T-cell (primary cell): ENCODE measurements at places on chromosomes 3 and 15.

GRCh38 chr3:129181819-129182218, 1.9 kb downstream of the CNBP start:
- DNase-seq, result no peak

GRCh38 chr15:56774356-56774755, 41.0 kb upstream of the ZNF280D start:
- no peak for DNase-seq

GRCh38 chr15:59501597-59501996, 63.6 kb downstream of the FAM81A start:
- no peak for DNase-seq

DNA sequence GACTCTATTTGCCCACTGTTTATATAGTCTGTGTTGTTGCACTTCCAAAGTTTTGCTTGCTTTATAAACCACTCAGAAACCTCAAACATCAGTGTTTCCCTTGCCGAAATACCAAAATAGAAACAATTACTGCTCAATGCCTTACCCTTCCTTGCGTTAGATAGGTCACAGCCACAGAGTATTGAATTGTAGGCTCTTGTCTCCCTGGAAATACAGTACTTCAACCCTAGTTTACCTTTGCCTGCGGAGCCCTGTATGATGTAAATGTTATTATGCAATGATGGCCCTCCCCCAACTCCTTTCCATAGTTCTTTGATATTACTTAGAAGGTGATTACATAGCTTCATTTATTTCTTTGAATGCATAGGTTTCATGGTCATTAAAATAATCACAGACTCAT, 44.2 kb downstream of the SOX2 start:
- DNase-seq, result no peak

DNA sequence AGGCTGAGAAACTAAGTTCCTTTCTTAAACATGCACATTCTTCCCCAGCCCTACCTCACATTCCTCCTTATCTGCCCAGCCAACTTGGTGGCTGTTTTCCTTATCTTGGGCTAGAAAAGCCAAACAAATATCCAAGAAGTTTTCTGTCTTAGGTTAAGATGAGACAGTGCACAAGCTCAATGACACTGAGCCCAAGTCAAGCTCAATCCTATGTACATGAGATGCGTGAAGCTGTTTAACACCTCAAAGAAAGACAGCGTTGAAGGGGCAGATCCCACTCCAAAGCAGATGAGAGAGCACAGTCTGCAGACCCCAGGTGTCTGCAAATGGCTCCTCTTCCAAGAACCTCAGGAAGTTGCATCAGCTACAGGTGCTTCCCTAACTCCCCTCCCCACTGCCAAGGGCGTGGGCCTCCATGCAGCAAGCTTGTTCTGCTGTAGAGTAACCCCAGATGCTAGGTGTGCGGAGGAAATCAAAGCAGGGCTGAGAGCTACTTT, 16.6 kb downstream of the LRRC2 start:
- DNase-seq, result no peak

- no peak for DNase-seq
Observed at GRCh38 chr15:23687143-23687470, at the start of gene NDN. NDN (minus strand) TSS chr15:23687305; CDS start chr15:23687217, 88 bp downstream.

DNA sequence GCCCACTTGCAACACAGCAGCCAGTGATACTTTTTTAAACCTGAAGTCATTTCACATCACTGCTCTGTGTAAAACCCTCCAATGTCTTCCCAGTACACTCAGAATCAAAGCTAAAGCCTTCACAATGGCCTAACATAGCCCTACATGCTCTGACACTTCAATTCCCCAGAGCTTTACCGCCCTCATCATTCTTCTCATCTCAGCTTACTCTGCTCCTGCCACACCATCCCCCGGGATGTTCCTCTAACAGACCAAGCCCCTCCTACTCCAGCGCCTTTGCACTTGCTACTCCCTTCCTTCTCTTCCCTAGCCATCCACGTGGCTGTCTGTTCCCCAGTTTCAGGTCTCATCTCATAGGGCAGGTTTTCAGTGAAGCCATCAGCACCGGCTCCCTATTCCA, 194.0 kb downstream of the SSR3 start:
- no peak for DNase-seq

DNA sequence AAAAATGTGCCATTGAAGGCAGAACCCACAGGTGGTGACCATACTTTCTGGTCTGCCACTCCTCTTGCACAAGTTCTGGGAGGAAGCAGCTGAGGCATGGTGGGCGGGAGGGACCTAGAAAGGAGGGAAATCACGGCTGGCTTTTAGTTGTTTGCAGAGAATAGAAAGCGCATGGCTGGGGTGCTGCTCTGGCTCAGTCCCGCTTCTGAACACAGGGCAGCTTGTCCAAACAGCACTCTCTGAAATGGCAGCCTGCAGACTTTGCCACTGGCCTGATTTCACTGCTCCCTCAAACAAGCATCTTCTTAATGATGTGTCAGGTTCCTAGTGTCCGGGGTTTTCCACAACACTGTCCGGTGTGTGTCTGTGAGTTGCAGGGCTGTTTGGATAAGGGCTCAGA, 76.7 kb downstream of the AAGAB start:
- DNase-seq, result no peak

- peak; percentile 24 for DNase-seq
Observed at GRCh38 chr3:111610189-111610588, 15.0 kb upstream of the ZBED2 start.

DNA sequence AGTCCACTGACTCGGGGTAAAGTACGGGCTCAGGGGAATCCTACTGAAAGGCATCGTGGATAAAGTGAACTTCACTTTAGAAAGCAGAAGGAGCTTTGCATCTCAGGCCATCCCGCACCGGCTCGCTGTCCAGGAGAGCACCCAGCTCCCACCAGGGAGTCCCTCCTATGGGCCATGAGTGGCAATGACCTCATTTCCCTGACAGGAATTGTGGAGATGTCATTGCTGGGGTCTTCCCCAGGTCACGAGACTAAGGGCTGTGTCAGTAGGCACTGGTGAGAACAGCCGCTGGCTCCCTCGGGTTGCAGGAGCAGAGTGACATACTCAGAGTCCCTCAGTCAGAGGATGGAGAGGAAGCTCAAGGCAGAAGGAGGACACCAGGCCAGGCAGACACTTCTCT, 97.3 kb downstream of the XXYLT1 start:
- no peak for DNase-seq

DNA sequence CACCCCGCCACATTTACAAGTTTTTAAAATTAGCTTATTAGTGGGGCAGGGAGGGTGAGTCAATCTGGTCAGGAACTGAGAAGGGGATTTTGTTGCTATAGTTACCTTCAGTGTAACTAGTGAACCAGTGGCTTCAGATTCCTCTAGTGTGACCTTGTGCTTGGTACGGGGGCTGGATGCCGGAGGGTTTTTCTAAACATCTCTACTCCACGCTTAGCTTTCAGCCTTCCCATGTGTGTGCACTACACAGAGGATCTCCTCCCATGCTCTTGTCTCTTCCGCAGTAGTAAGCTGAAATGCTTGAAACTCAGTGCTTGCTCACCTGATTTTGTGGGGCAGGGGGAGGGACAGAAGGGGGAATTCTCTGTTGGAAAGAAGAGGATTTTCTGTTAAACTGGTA, 67.9 kb upstream of the AKAP13 start:
- DNase-seq, result no peak

GRCh38 chr3:56694867-56695683, 12.0 kb upstream of the TASOR start:
- no peak for DNase-seq

DNA sequence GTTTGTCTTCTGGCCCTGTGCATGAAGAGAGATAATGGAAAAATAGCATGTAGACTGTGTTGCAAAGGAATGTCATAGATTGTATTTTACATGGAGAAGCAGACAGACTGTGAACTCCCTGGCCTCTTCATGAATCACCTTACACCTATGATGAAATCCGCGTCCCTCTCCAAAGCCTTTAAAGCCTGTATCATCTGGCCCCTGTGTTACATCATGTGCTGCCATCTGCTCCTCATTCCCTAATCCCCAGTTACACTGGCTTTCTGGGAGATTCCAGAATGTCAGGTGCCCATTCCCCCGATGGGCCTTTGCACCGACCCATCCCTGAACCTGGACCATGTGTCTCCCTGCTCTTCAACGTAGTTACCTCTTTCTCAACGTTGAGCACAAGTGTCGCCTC, 190.8 kb downstream of the ADAMTSL3 start:
- no peak for DNase-seq

DNA sequence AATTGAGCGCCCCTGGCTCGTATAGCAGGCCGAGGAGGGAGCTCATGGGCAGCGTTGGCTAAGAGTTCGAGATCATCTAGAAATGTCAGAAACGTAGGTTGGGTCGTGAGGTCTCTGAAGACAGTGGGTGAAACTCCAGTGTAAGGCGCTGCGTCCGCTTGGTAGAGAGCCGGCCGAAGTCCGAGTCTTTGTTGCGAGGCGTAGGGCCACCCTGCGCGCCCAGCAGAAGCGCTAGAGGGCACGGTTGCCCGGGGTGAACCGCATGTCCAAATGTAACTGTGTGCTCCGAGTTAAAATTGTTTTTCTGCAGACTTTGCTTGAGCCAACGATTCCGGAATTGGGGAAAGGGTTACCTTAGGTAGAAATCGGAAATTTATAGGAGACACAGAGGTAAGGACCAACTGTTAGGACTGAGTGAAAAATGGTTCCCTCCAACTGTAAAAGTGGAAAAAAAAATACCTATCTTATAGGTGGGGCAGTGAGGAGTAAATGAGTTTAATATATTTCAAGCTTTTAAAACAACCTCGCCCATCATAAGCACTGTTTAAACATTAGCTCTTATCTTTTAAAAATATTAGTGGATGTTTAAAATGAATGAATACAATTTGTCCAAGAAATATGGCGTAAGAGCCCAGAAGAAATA, 993 bp upstream of the SIAH2 start:
- no peak for DNase-seq
